ENCODE measurements at places on chromosomes 2 and 18. TPM values are rescaled to one million over a fixed set of nuclear protein-coding genes. Genes with fewer than 3 reads are reported as not detected.

PTPRN gene
- not detected for total RNA-seq

HRH4 gene
- 0.28 TPM for total RNA-seq

COLEC12 gene
- 0.68 TPM for total RNA-seq

GPR35 gene
- total RNA-seq = 0.24 TPM

IL18R1 gene
- 1.1 TPM for total RNA-seq

Data from esophagus mucosa (tissue), 1 donor.